ENCODE measurements at places on chromosomes 12 and 14. TPM values are rescaled to one million over a fixed set of nuclear protein-coding genes. Genes with fewer than 3 reads are reported as not detected.

Gene C12orf42
- not detected for total RNA-seq

Gene SLC38A2
- total RNA-seq: 467 TPM

Gene ADCY6
- 14.7 TPM for total RNA-seq

Gene DEGS2
- total RNA-seq: not detected

Gene PTPRQ
- total RNA-seq: 6.4 TPM

Gene GNB3
- total RNA-seq: 1.8 TPM

Gene TWF1
- total RNA-seq: 188 TPM

Gene OR6C1
- not detected for total RNA-seq

Gene RD3L
- total RNA-seq: not detected

Gene LMNTD1
- not detected for total RNA-seq

Gene RNASE1
- total RNA-seq: not detected

Gene GPR84
- total RNA-seq: not detected

Gene LTB4R2
- 1.4 TPM for total RNA-seq

Gene CIT
- total RNA-seq: 26.8 TPM

Gene HOXC9
- 2.0 TPM for total RNA-seq

Gene TAS2R46
- not detected for total RNA-seq

Gene PMCH
- total RNA-seq: not detected

Gene MGAT4C
- not detected for total RNA-seq

Gene SDR9C7
- not detected for total RNA-seq

Gene AMN
- total RNA-seq: not detected

Gene IL23A
- not detected for total RNA-seq

Gene RNASE8
- total RNA-seq: not detected

Gene KIF5A
- total RNA-seq: 0.29 TPM

Gene TMTC1
- total RNA-seq: 51.4 TPM

Gene CMA1
- not detected for total RNA-seq

Gene MEG3
- total RNA-seq: 53.3 TPM

Data from myometrial cell (primary cell).